Osteoblast (primary cell): ENCODE measurements at places on chromosomes 1 and 21. TPM values are rescaled to one million over a fixed set of nuclear protein-coding genes. Genes with fewer than 3 reads are reported as not detected.

The EPB41 gene
- total RNA-seq = 19.4 and 20.6 TPM in 2 replicates

The LCE1B gene
- not detected in 2 replicates for total RNA-seq

The ILF2 gene
- total RNA-seq = 130 and 142 TPM in 2 replicates

The DNASE2B gene
- total RNA-seq = not detected in 2 replicates

The KCNAB2 gene
- 5.0 and 5.8 TPM in 2 replicates for total RNA-seq

The RPTN gene
- total RNA-seq = 0.29 and 0.36 TPM in 2 replicates

GRCh38 chr1:41898191-41898713 lies 20.5 kb downstream of the HIVEP3 start:
- H3K27me3 ChIP-seq = no peaks in the 10 kb centered on the region
- H3K4me3 ChIP-seq = no peak overlapping the region
- peaks cover 35% of the 10 kb centered on the region for H3K4me1 ChIP-seq
- no peaks in the 10 kb centered on the region for H3K36me3 ChIP-seq
- H3K27ac ChIP-seq = no peak overlapping the region

- H3K27ac ChIP-seq = no peak overlapping the region
- no peaks in the 10 kb centered on the region for H3K36me3 ChIP-seq
- peaks cover 12% of the 10 kb centered on the region for H3K4me1 ChIP-seq
- DNase-seq = peak; percentile 69
These were observed 41.7 kb downstream of the ITPKB start for GRCh38 chr1:226697151-226697928.

DNA sequence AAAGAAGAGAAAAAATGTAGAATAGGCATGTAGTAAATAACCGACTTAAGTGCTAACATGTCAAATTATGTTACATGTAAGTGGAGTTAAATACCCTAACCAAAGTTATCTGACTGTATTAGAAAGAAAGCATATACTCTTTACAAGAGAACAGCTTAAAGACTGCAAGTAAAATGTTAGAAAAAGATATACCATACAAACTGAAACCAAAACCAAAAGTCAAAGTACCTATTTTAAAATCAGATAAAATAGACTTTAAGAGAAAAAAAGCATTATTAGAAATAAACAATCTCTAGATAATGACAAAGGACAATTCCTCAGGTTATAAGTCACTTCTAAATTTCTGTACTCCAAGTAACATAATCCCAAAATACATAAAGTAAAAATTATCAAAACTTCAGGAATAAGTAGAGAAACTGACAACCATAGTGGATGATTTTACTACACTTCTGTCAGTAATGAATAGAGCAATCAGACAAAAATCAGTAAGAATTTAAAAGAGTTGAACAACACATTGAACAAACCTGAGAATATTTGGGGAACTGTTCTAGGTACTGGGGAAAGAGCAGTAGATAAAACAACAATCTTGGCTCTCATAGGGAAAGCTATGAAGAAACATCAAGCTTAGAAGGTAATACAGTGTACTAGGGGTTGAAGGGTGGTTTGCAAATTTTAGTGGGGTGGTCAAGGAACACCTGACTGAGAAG lies 127.3 kb downstream of the TBX19 start:
- H3K27ac ChIP-seq = no peak overlapping the region
- DNase-seq = no peak
- H3K4me3 ChIP-seq = no peak overlapping the region

DNA sequence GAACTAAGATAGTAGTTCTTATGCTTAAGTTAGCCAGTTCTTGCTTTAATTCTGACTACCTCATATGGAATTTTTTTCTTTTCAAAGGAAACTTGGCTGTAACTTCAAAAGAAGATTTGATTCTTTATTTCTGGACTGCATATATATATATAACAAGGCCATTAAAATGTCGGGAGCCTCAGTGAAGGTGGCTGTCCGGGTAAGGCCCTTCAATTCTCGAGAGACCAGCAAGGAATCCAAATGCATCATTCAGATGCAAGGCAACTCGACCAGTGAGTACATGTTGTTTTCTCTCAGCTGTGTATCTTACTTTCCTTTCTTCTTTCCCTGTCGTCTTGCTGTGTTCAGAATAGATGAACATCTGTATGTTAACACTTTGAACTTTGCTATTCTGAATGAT lies 21.8 kb downstream of the KIF1B start:
- H3K4me3 ChIP-seq = no peak overlapping the region
- H3K27me3 ChIP-seq = no peaks in the 10 kb centered on the region
- H3K36me3 ChIP-seq = peaks cover 10% of the 10 kb centered on the region
- DNase-seq = peak; percentile 48
- peak overlapping the region; percentile 15 for H3K27ac ChIP-seq
- H3K4me1 ChIP-seq = peaks cover 6% of the 10 kb centered on the region

DNA sequence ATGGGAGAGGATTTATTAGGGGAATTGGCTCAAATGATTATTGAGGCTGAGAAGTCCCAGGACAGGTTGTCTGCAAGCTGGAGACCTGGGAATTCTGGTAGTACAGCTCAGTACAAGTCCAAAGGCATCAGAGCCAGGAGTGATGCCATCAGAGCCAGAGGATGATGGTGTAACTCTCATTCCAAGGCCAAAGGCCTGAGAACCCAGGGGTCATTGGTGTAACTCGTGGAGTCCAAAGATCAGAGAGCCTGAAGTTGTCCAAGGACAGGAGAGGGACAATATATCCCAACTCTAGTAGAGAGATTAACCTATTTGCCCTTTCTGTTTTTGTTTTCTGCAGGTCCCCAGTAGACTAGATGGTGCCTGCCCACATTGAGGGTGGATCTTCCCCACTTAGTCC lies 134.3 kb downstream of the MAP3K21 start:
- H3K4me1 ChIP-seq = no peaks in the 10 kb centered on the region
- no peaks in the 10 kb centered on the region for H3K27me3 ChIP-seq

- H3K36me3 ChIP-seq = peaks cover under 1% of the 10 kb centered on the region
- no peak overlapping the region for H3K27ac ChIP-seq
These were observed 4.6 kb downstream of the PRUNE1 start for GRCh38 chr1:151012684-151013471.

GRCh38 chr1:178918955-178919354 lies 48.1 kb upstream of the ANGPTL1 start:
- no peak overlapping the region for H3K4me3 ChIP-seq
- H3K27ac ChIP-seq = no peak overlapping the region
- no peaks in the 10 kb centered on the region for H3K4me1 ChIP-seq
- H3K27me3 ChIP-seq = no peaks in the 10 kb centered on the region

DNA sequence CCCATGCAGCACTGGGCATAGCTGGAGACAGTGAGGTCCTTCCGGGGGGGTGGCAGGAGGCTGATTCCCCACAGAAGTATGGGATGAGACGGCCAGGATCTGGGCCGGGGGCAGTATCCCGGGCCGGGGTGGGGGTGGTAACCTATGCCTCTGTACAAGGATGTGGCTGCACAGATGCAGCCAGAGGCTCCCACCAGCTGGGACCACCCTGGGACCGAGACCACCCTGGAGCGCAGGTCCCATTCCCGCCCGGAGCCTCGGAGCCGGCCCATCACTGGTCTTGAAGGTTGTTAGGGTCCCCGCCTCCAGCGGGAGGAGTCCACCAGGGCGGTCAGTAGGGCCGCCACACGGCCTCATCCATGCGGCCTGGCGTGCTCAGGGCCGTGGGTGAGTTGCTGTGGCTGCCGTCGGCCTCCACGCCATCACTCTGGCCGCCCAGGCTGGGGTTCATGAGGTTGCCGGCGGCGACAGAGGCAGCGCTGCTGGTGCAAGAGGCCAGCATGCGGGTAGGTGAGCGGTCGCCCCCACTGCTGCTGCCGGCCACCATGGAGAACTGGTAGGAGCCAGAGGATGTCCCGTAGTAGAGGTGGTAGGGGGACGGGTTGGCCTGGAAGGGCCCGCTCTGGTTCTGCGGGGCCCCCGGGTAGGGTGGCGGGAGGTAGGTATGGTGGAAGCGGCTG lies 28.1 kb downstream of the RUNX3 start:
- H3K27me3 ChIP-seq = no peaks in the 10 kb centered on the region
- no peaks in the 10 kb centered on the region for H3K36me3 ChIP-seq
- H3K27ac ChIP-seq = no peak overlapping the region
- peak; percentile 81 for DNase-seq

GRCh38 chr1:30374400-30375070 lies 348.9 kb downstream of the MATN1 start:
- H3K4me1 ChIP-seq = peaks cover 14% of the 10 kb centered on the region
- no peak overlapping the region for H3K4me3 ChIP-seq
- H3K36me3 ChIP-seq = no peaks in the 10 kb centered on the region
- H3K27ac ChIP-seq = no peak overlapping the region

DNA sequence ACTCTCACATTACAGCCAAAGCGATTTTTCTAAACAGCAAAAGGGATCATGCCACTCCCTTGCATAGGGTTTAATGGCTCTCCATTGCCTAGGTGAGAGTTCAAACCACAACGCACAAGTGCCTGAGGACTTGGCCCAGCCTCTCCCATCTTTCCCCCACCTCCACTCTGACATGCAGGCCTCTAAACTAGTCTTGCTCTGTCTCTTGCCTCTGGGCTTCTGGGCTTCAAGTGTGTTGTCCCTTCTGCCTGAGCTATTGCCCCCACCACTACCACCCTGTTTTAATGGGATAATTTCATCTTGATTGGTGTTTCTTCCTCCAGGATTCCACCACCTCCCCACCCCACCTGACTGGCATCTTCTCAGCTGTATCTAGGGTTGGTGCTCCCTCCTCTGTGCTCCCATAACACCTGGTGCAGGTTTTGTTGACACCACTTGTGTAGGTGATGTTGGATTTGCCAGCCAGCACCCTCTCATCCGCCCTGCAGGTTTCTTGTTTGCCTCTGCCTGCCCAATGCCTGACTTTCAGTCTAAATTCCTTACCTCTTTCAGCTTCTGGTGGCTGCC lies 2.7 kb upstream of the ZBTB21 start:
- H3K27me3 ChIP-seq = no peaks in the 10 kb centered on the region
- H3K4me1 ChIP-seq = peaks cover 5% of the 10 kb centered on the region
- DNase-seq = peak; percentile 15
- peaks cover under 1% of the 10 kb centered on the region for H3K36me3 ChIP-seq
- H3K27ac ChIP-seq = no peak overlapping the region
- no peak overlapping the region for H3K4me3 ChIP-seq

DNA sequence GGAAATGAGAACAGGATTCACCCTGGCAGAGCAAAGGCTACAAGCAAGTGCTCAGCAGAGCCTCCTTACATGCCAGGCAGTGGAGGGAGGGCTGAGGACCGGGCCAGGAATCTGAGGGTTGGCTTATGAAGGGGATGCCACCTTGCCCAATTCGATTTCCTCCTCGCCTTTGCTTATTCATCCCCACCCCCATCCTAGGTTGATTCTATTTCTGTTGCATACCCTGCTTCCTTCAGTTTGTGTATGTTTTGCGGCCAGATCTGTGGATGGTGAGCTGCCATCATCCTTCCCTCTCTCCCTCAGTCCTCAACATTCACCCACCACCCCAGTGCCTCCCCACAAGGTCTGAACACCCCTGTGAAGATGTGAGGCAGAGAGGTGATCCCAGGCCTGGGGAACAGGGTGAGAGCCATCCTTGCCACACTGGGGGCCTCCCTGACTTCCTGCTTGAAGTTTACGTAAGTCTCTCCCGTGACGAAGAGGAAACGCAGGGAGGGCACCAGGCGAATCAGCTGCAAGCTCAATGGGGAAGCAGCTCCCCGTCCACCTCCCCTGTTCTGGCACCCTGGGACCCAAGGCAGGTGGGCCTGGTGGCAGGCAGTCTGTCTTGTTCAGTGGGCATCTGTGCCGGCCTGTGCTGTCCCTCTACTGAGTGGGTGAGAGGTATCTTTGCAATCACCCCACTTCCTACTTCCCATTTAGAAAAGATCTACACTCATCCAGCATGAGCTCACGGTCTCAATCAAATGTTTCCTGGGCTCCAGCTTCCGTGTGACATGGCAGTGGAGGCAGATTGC lies 50.6 kb upstream of the CNTN2 start:
- H3K27me3 ChIP-seq = no peaks in the 10 kb centered on the region
- no peak overlapping the region for H3K27ac ChIP-seq
- DNase-seq = no peak
- no peaks in the 10 kb centered on the region for H3K4me1 ChIP-seq

DNA sequence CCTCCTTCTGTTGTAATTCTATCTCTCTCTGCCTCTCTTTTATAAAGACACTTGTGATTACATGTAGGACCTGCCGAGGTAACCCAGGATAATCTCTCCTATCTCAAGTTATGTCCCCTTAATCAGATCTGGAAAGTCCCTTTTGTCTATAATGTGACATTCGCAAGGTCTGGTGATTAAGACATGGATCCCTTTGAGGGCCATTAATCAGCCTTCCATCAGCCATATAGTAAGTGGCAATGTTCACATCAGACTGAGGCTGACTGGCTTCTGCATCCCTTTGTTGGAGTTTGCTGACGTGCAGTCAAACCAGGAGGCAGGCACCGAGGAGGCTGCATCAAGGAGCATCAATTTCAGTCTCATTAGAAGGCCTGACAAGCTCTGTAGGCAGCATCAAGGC lies 209.6 kb downstream of the BACH1 start:
- H3K36me3 ChIP-seq = no peaks in the 10 kb centered on the region
- H3K4me3 ChIP-seq = no peak overlapping the region
- no peaks in the 10 kb centered on the region for H3K27me3 ChIP-seq

GRCh38 chr21:41727784-41728763 lies 38.8 kb downstream of the RIPK4 start:
- no peak overlapping the region for H3K4me3 ChIP-seq
- peaks cover 17% of the 10 kb centered on the region for H3K27me3 ChIP-seq
- peak; percentile 78 for DNase-seq

DNA sequence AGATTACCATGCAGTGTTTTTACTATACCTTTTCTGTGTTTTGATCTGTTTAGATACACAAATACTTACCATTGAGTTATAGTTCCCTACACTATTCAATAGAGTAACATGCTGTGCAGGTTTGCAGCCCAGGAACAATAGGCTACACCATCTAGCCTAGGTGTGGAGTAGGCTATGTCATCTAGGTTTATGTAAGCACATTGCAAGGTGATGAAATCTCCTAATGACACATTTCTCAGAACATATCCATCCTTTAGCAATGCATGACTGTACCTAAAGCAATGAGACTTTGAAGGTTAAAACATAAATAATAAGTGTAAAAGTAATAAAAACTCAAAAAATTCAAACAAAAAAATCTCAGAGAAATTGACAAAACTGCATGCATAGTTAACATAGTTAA lies 358.6 kb downstream of the USH2A start:
- H3K4me1 ChIP-seq = no peaks in the 10 kb centered on the region
- H3K27me3 ChIP-seq = no peaks in the 10 kb centered on the region
- H3K36me3 ChIP-seq = no peaks in the 10 kb centered on the region
- no peak overlapping the region for H3K27ac ChIP-seq

GRCh38 chr1:205907794-205908193 lies 35.5 kb downstream of the SLC26A9 start:
- H3K27me3 ChIP-seq = peaks cover 9% of the 10 kb centered on the region
- DNase-seq = no peak
- peaks cover 6% of the 10 kb centered on the region for H3K4me1 ChIP-seq

- no peaks in the 10 kb centered on the region for H3K36me3 ChIP-seq
- H3K4me3 ChIP-seq = no peak overlapping the region
These were observed 45.8 kb upstream of the RC3H1 start for GRCh38 chr1:174068000-174068399.
